ENCODE measurements at places on chromosomes 4 and X.
A peak's percentile ranks its signal among the peaks of the same experiment; 100 is the strongest.

GRCh38 chrX:35625714-35626113, 172.4 kb upstream of the MAGEB16 start:
- DNase-seq = no peak

DNA sequence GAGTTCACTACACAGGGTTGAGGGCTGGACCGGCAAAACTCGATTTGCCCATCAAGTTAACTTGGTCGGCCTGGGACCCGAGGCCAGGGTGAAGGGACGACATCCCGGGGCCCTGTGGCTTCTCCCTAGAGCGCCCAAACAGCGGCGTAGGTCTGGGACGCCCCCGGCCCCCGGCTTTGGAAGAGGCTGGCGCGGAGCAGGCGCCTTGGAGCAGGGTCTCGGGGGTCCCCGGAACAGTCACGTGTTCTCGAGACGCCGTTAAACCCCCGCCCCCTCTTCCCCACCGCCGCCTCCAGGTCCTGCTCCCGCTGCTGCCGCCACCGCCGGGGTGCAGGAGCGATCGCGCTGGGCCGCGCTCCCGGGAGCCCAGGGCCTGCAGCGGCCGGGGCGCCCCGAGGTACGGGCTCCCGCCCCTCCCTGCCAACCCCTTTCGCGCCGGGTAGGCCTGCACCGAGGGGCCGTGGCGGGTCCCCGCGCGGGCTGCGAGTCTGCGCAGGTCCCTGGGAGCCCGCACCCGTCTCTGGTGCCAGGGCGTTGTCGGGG, at the start of gene NPY5R:
NPY5R (plus strand) TSS at position 289 of the 543 bp plus-strand sequence. CDS start 6,382 bp downstream, outside the sequence.
- no peak for DNase-seq

DNA sequence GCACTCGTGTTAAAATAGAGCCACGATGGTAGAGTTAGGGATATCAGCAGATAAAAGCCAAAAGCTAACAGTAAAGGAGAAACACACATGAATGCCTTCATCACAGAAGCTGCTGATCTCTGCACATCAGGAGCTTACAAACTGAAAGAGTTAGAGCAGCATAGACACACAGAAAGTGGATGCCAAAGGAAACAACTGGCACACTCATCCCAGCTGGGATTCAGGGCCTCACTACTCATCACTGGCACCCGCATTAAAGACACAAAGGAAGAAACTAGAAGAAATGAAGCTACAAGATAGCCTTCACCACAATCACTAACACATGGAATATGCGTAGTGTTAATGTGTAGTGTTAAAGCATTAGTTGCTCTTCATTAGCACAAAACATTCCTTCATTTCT, 156.4 kb upstream of the TBL1X start:
- DNase-seq = no peak

DNA sequence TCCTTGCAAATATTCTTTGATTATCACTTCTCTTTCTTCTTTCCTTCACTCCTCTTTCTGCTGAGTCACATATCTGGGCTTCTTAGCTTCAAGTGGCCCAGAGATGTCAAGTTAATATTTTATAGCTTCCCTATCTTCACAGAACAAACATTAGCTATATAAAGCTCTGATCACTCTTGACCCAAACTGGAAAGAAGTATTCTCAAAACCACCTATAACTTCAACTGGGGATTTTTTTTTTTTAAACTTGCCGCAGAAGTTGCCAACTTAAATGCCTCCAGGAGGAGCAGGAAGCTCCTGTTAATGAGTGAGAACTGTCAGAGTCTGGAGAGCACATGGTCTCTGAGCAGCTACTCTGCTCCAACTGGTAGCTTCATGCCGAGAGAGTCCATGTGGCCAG, 233.3 kb upstream of the EDNRA start:
- peak; percentile 13 for DNase-seq

DNA sequence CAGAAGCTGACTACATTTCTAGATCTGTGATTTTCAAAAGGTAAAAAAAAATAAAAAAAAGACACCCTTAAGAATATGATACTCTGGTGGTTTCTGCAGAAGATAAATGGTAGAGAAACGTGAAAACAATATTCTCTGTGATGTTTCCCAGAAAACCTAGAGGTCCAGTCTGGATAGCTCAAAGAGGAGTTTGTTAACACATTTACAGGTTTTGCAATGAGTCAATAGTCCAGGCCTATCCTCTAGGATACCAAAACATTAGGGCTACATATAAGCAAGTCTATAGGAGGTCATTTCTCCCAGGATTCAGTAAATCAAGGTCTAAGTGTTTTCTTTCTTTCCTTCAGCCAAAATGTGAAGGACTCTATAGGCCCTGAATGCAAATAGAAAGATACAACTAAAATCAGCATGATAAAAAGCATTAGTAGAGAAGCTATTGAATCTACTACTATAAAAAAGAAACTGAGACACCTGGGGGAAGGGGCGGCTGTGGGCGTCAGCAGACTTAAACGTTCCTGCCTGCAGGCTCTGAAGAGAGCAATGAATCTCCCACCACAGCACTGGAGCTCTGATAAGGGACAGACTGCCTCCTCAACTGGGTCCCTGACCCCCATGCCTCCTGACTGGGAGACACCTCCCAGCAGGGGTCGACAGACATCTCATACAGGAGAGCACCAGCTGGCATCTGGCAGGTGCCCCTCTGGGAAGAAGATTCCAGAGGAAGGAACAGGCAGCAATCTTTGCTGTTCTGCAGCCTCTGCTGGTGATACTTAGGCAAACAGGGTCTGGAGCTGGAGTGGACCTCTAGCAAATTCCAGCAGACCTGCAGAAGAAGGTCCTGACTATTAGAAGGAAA, 33.7 kb upstream of the SPP1 start:
- no peak for DNase-seq

DNA sequence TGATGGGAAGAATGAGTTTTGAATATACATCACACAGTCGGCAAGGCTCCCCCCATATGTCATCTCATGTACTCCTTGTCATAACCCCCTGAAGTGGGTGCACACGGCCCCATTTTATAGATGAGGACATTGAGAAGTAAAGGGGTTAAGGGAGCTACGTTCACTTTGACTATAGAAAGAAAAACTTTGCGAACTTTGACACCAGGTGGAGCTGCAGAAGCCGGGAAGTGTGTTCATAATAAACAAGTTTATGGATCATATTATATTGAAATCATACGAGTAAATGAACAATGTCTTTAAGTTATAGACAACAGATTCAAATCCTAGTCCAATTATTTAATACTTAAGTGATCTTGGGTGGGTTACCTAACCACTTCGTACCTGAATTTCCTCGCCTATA, 203.8 kb upstream of the PITX2 start:
- no peak for DNase-seq

DNA sequence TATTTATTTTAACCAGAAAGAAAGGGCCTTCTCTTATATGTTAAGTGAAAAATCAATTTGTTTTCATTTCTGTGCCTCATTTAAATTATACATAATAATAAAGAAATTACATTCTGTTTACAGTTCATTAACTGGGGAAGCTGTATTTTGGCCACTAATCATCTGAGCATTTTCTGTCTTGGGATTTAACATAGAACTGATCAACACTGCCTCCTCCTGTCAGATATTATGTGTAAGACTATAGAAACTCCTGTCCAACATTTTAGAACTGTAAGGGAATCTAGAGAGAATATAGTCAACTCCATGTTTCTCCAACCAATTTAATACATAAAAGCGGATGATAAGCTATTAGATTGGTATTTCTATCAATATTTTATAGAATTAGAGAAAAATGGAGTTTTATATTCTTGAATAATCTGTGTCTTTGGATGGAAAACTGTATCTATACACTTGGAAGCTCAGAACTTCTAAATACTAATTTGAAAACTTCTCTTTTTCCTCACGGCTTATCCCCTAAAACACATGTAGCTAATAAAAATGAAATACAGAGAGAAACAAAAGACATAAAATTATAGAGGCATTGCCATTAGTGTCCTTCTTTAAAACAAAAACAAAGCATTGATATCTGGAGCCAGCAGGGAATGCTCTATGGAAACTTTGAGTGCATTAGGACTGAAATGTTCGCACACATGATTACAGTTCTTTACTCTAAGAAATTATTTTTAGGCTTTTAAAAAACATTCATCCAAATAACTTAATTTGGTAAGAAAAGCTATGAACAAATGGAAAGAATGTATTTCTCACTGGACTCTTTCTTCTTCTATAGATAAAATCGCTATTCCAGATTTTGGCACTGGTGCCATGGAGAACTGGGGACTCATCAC, 33.1 kb downstream of the ENPEP start:
- DNase-seq = peak; percentile 49

DNA sequence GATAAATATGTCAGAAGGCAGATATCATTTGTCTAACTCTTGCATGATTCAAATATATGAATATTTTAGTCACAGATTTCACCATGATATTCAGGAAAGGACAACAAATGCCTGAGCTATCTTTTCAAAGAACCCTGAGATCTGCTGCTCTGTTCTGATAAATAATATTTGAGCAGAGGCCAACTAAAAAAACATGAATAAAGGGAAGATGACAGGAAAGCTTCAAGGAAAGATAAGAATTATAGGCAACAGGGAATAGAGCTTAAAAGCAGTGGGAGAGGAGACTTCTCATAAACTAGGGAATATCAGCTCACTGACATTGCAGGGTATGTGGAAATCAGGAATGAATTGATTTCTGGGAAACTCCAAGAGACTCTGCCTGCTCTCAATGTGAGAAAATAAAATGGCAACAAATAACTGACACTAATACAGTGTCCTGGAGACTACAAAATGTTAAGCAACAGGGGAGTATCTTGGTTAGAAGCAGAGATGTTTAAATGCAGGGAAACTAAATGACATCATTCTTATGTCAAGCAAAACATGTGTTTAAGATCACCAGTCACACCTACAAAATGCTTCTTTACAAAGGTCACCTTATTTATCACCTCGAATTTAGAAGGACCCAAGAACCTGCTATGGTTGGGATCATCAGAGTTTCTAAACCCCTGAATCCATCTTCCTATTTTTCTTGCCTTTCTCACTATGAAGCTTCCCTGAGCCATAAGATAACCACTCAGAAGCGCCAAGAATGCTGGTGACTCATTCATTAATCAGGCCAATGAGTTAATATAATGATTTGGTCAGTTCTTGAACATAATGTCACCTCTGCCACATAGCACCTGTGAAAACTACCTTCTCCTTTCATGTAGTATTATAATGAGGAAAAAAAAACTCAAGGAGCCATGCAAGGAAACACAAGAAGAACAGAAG, 78.1 kb downstream of the NDST3 start:
- peak; percentile 52 for DNase-seq

GRCh38 chr4:149706942-149707341, 108.7 kb downstream of the IQCM start:
- peak; percentile 50 for DNase-seq

DNA sequence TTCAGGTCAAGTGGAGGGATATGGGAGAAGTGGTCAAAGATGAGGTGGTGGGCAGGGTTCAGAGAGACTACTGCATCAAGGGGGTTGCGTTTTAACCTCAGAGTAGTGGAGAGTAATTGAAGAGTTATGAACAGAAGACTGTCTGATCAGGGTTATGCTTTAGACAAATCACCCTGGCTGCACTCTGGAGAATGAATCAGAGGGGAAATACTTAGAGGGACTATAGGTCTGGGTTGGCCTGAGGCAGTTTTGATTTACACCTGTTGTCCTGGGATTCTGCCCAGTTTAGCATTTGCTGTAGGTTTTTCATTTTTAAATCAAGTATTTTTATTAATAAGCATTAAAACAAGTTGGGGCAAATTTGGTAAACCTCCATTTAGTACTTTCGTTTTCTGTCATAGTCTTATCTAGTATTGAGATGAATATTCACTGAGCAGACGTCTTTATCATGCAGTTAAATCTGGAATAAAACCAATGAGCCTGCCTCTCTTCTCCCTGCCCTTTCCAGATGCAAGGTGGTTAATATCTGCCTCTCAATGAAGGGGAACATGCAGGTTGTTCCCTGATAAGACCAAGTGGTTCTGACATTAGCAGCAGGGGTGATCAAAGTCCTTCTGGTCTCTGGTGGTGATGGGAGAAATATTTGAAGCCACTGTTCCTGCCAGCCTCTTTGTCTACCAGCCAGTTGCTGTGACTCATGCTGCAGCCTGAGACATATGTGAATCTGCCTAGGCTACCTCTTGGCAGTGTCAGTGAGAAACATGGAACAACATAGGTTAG, 116.0 kb upstream of the RPS6KA3 start:
- no peak for DNase-seq

DNA sequence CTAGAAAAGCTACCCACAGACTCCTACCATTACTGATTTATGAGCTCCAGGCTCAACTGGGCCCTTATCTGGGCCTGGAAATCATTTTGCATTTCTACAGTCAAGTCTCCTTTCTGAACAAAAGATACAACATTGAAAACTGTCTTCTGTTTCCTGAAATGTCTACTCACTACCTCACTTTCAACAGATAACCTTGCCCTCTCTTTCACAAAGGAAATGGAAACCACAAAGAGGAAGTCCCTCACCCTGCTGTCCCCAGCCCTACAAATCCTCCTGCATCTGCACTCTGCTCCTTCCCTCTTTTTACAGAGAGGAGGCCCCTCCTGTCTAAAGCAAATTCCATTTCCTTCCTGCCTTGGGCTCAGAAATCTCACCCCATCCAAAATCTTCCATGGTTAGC, 24.8 kb upstream of the CYBB start:
- no peak for DNase-seq

GRCh38 chr4:26331380-26331950, 10.7 kb downstream of the RBPJ start:
- DNase-seq = no peak

GRCh38 chr4:121034017-121034416, 38.3 kb downstream of the NDNF start:
- DNase-seq = peak; percentile 70

DNA sequence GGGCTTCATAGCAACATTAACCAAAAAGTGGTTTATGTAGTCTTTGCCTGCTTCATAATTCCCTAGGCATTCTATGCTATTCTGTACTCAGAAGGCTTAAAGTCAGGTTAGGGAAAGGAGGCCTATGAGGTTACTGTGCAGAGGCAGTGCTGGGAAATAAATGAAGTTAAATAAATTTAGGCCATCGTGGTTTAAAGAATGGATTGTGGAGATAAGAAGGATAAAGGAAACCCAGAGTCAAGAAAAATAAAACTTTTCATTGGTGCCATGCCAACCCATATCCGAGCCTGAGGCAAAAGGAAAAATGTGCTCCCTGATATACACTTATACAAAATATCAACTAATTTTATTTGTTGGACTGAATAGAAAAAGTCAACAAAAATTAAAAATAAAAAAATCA, 70.2 kb downstream of the AR start:
- DNase-seq = peak; percentile 47

DNA sequence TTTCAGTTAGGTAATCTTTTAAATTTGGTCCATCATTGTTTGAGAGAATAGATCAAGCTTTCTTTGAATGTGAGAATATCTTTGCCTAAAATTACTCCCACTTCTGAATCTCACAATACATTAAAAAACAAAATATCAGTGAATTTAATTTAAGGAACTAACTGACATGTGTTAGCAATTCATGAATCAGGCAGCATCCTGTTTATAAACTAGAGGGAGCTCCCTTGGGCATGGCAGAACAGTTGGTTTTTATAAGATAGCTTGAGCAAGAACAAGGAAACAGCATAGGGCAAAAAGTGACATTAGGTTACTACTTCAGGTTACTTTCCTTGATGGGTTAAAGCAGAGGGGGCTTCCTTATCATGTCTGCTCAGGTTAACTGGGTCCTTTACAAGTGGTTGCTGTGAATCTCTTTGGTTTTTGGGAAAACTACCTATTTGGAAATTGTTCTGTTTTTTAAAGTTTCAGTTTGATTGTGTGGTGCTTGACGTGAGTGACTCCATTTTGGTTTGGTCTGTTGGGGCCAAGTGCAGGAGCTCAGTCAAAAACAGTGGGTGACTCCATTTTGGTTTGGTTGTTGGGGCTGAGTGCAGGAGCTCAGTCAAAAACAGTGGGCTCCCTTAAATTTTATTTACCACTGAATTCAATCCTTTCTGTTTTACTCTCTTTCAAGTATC, 68.0 kb downstream of the PPEF2 start:
- peak; percentile 22 for DNase-seq

- no peak for DNase-seq
Observed at GRCh38 chr4:115272185-115272584, 158.8 kb upstream of the NDST4 start.

Measured in iris pigment epithelial cell (primary cell).